ENCODE measurements at places on chromosomes 7 and 10.

DNA sequence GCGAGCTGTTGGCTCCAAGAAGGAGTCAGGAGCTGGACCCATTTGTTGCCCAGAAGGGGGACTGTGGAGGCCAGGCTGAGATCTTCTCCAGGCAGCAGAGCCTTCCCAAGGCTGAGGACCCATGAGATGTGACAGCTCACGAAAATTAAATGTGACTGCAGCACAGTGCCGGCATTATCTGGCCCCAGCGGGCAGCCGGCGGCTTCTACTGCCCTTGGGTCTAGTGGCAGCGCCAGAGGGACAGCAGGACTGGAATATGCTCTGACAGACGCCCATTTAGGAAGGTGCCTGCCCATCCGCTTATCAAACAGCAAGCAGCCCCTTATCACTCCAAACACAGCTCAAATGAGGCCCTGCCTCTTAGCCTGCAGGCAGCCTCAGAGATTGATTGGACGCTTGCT, 122.9 kb upstream of the LYZL2 start:
- DNase-seq = no peak

DNA sequence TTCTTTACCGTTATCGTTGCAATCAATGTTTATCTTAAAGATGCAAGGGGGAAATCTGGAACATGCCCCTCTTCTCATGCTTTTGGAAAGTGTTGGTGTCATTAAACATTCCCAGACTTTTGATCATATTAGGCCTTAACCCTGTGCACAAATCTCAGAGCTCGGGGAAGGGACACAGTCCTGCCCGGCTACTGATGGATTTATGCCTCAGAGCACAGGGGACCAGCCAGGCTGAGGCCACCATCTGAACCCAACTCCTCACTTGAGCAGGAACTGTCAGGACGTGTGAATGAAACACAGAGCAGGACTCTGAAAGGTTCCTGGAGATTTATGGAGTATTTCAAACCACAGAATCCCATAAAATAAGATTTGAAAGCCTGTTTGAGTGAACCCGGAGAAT, 132.0 kb upstream of the CXCL12 start:
- no peak for DNase-seq

DNA sequence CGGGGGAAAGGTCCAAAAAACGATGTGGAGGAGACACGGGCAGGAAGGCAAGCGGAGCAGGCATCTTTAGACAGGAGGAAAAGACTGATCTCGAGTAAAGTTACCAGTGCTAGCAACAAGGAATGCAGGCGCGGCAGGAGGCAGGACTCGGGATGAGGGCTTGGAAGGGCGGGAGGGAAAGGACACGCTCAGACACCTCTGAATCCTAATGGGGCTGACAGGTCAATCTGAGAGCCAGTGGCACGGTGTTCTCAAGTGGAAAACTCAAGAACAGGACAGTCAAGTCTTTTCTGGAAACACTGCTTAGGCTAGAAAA, 155.3 kb upstream of the COBL start:
- no peak for DNase-seq

DNA sequence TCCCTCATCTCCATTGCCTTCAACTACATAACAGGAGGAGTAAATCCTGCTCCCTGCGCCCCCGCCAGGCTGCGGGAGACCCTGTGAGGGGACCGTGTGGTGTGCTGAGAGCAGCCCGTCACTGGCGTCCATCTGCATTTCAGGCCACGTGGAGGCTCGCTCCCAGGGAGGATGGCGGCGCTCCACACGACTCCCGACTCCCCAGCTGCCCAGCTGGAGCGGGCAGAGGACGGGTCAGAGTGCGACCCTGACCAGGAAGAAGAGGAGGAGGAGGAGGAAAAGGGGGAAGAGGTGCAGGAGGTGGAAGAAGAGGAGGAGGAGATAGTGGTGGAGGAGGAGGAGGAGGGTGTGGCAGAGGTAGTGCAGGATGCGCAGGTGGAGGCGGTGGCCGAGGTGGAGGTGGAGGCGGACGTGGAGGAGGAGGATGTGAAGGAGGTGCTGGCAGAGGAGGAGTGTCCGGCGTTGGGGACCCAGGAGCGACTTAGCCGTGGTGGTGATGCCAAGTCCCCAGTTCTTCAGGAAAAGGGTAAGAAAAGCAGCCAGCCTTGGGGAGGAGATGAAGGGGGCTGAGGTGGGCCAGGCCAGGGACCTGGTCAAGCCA, 5.2 kb downstream of the ZNF316 start:
- no peak for DNase-seq

DNA sequence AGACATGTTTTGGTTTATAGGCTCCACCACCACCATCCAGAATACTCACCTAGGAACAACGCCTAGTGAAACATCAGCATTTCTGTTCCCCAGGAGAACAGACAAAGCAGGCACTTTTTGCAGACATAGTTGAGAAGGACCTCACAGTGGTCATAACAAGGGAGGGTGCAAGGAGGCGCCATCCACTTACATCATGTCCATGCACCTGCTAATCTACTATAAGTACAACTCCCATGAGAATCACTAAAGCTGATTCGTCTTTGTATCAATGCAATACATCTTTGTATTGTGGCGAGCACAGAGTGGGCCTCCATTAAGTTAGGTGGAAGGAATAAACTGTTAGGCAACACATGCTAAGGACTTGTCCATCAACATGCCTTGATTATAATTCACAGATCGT, 207.1 kb downstream of the KCNMA1 start:
- DNase-seq = no peak

DNA sequence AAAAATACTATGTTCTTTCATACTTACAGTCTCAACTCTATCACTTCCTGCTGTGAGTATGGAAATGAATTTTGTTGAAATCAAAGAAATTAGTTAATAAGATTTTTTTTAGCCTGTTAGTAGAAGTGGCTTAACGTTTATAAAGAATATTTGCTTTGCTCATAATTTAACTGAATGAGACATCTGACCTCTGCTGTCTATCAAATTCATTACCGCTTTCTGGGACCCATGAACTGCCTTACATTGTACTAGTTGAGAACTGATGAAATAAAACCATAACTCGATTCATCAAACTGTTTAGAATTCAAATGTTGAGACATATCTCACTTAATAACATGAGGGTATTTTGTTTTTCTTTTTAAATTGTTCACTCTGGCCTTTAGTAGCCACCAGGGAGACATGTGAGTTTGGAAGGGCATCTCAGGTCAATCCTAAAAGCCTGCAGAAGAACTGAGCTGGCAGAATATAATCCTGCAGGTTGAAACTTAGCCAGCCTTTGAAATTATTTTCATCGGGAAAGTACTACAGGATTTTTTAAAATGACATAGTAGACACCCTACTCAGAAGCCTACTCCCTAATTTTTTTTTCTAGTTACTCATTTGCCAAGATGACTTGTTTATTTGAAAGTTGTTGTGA, 78.7 kb downstream of the KIAA1217 start:
- DNase-seq = no peak
